ENCODE measurements at places on chromosomes 2 and 18. TPM values are rescaled to one million over a fixed set of nuclear protein-coding genes. Genes with fewer than 3 reads are reported as not detected.

DNA sequence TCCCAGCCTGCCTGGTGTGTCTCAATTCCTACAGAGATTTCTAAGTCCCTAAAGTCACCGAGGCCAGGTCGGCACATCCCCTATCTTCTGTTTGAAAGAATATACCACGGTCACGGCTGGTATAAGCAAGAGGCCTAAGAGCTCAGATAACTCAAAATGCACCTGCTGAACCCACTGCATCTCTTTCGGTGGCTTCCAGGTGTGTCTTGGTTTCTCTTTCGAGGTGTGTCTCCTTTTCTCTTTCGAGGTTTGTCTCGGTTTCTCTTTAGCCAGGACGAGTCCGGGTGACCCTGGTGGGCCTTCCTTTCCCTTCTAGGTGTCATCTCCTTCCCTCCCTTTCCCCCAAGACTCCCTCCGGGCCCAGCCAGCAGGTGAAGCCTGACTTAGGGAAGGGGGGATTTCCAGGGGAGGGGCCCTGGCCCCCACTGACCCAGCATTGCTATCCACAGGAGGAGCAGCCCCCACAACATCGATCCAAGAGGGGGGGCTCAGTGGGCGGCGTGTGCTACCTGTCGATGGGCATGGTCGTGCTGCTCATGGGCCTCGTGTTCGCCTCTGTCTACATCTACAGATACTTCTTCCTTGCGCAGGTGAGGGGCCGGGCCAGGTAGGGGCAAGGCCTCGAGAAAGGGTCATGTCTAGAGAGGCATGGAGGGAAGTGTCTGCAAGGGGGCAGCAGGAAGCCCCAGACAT is 8.4 kb downstream of the ITM2C start:
- DNase-seq = no peak
- H3K4me3 ChIP-seq = no peak overlapping the region
- no peak overlapping the region for H3K27ac ChIP-seq
- H3K4me1 ChIP-seq = no peaks in the 10 kb centered on the region
- H3K36me3 ChIP-seq = no peaks in the 10 kb centered on the region

DNA sequence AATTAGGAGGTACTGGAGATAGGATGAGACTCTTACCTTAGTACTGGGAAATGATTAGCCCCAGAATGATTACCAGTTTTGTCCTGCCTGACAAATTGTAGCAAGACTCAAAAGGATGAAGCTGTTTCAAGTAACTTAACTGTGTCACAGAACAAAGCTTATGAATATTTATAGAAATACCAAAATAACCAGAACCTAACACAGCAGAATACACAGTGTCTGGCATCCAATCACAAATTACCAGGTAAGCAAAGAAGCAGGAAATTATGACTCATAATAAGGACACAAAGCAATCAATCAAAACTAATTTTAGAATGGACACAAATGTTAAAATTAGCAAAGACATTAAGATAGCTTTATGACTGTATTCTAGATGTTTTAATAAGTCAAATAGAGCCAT is 91.9 kb downstream of the CTNNA2 start:
- no peak for DNase-seq
- no peak overlapping the region for H3K4me3 ChIP-seq
- no peak overlapping the region for H3K27ac ChIP-seq
- H3K36me3 ChIP-seq = no peaks in the 10 kb centered on the region
- no peaks in the 10 kb centered on the region for H3K27me3 ChIP-seq
- H3K4me1 ChIP-seq = no peaks in the 10 kb centered on the region

The RNF152 gene
- polyA plus RNA-seq = 0.05 TPM

DNA sequence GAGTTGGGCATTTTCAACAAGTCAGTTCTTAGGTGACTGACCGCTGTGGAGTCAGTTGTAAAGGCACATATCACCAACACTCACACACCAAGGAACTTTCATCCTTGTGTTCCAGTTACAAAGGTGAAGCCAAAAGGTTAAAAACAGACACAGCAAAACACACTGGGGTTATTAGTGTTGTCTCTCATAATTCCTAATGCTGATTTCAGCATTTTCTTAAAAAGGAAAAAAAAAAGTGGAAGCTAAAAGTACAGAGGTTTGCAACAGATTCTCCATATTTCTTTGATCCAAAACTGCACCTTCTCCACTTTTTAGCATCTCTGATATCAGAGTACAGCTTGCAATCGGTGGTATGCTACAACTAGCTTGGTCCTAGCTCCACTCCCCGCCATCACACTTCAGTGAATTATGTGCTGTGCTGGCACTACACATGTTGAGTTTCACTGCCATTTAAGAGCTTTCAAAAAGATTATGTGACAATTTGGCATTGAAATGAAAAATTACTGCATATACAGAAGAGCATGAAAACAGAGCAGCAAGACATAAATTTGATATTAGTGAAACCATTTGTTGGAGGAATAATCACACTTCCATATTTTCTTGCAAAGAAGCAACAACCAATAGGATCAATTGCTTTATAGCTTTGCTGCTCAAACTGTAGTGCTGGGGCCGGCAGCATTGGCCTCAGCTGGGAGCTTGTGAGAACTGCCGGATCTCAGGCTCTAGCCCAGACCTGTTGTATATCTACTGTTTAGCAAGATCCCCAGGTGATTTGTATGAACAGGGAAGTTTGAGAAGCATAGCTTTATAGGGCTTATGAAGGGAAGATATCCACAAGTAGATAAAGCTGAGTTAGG is 62.3 kb upstream of the DAPL1 start:
- peaks cover 71% of the 10 kb centered on the region for H3K27me3 ChIP-seq
- H3K4me1 ChIP-seq = no peaks in the 10 kb centered on the region
- no peak for DNase-seq
- no peaks in the 10 kb centered on the region for H3K36me3 ChIP-seq
- H3K27ac ChIP-seq = no peak overlapping the region

- no peak overlapping the region for H3K4me3 ChIP-seq
- H3K27ac ChIP-seq = no peak overlapping the region
- no peaks in the 10 kb centered on the region for H3K4me1 ChIP-seq
- H3K27me3 ChIP-seq = no peaks in the 10 kb centered on the region
Observed at GRCh38 chr2:206125901-206126300, 33.3 kb downstream of the NDUFS1 start.

- H3K27me3 ChIP-seq = peaks cover 14% of the 10 kb centered on the region
- peaks cover 5% of the 10 kb centered on the region for H3K4me1 ChIP-seq
- DNase-seq = no peak
- no peak overlapping the region for H3K4me3 ChIP-seq
Observed at GRCh38 chr2:98308532-98308931, 37.7 kb upstream of the CNGA3 start.

DNA sequence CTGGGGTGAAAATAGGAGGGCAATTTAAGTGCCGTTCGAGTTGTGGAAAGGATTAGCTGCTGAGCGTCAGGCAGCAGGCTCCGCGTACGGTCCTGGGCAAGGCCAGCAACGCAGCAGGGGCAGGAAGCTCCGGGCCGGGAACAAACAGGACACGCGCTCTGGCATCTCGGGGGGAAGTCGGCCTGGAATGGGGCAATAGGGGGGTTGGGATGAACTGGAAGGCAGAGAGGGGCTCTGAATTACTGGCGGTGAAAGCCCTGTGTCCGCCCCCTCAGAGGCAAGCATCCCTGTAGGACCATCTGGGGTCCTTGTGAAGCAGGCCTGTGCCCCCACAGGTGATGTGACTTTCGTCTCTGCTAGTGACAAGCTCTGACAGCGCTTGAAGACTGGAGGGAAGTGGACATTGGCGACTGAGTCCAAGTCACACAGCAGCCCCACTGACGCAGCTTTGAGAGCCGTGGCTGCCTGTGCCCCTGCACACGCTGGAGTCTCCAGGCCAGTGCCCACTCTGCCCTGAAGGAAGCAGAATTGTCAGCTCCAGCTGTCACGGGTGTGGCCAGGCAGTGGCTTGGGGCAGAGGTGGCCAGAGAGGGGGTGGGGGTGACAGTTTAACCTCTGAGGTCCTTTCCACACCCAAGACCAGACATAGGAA is 22.3 kb downstream of the GPR35 start:
- no peak overlapping the region for H3K27ac ChIP-seq
- no peaks in the 10 kb centered on the region for H3K36me3 ChIP-seq
- H3K4me1 ChIP-seq = no peaks in the 10 kb centered on the region

DNA sequence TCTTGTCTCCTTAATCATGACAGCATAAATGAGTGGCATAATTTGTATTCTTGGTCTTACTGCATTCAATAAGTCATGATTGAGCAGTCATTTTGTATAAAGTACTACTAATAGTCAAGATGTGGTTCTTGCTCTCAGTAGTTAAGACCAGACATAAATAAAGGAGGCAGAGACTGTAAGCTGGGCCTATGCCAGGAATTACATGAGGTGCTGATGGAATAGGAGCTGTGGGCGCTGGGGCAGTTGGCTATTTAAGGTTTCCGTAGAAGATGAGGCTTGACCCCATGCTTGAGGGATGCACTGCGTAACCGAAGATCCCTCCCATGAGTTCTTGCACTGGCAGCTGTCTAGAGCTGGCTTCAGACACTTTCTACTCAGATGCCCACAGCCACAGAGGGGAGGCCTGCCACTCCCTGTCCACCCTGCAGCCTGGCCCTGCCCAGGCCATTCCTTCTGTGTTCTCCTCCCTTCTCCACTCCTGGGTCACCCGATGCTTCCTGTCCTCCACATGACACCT is 150.9 kb upstream of the REV1 start:
- DNase-seq = no peak
- peaks cover 7% of the 10 kb centered on the region for H3K4me1 ChIP-seq
- no peaks in the 10 kb centered on the region for H3K36me3 ChIP-seq
- H3K4me3 ChIP-seq = no peak overlapping the region

The TTC27 gene
- polyA plus RNA-seq = 43.5 TPM

- peaks cover 32% of the 10 kb centered on the region for H3K36me3 ChIP-seq
- H3K27me3 ChIP-seq = no peaks in the 10 kb centered on the region
- no peak overlapping the region for H3K27ac ChIP-seq
- H3K4me1 ChIP-seq = no peaks in the 10 kb centered on the region
- H3K4me3 ChIP-seq = no peak overlapping the region
Observed at GRCh38 chr2:64586883-64587481, 62.9 kb downstream of the AFTPH start.

DNA sequence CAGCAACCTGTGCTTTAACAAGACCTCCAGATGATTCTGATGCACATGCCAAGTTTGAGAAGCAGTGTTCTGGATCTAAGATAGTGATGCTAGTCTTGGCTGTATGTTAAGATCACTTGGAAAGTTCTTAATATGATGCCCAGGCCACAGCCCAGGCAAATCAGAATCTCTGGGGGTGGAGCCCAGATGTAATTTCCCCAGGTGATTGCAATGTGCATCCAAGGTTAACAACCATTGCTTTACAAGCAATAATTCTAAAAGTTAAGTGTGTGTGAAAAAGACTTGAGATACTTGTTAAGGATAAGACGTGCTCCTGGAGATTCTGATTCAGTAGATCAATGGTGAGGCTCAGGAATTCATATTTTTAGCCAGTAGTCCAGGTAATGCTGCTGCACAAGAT is 44.3 kb upstream of the MYO1B start:
- no peaks in the 10 kb centered on the region for H3K4me1 ChIP-seq
- no peak overlapping the region for H3K4me3 ChIP-seq
- no peaks in the 10 kb centered on the region for H3K27me3 ChIP-seq
- H3K36me3 ChIP-seq = no peaks in the 10 kb centered on the region

The GCG gene
- not detected for polyA plus RNA-seq

DNA sequence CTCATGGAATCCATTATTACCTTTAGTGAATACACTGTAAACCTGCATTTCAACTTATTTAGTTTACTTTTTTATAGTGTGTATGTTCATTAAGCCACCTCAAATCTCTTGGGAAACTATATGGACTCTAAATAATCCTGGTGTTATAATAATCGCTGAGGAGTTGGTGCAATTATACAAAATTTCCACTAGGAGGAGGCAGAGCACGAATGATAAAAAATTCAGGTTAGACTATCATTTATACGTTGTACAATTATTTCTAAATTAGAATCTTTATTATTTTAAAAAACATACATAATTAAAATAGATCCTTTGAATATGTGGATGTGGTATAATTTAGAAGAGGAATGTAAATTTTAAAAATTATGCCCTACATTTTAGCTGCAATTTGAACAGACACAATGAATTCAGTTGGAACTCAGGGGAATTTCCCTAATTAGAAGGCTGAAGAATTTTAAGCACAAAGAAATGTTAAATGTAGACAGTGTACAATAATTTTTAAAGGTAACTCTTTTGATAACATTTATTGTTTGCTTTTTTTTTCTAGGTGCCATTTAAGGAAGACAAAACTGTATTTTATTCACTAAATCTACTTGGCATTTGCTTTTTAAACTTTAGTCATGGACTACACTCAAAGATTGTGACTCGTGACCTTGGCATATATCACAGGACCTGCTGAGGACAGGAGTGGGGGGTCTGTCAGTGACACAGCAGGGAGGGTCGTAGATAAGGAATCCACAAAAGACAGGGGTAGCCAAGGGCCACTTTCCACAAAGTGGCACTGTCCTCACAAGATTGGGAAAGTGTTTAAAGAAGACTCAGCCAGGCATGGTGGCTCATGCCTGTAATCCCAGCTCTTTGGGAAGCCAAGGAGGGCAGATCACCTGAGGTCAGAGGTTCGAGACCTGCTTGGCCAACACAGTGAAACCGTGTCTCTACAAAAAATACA is 45.5 kb downstream of the RAB12 start:
- no peak overlapping the region for H3K27ac ChIP-seq
- H3K27me3 ChIP-seq = no peaks in the 10 kb centered on the region
- peak; percentile 50 for DNase-seq
- peaks cover 10% of the 10 kb centered on the region for H3K4me1 ChIP-seq

The IKZF2 gene
- 0.04 TPM for polyA plus RNA-seq

The NTSR2 gene
- polyA plus RNA-seq = not detected

- H3K27ac ChIP-seq = no peak overlapping the region
- H3K27me3 ChIP-seq = no peaks in the 10 kb centered on the region
- H3K4me3 ChIP-seq = no peak overlapping the region
- DNase-seq = no peak
Observed at GRCh38 chr2:11962707-11963328, 216.4 kb downstream of the LPIN1 start.

The COLEC12 gene
- not detected for polyA plus RNA-seq

The SPC25 gene
- polyA plus RNA-seq = 60.9 TPM

The ARHGAP15 gene
- polyA plus RNA-seq = 7.9 TPM

- DNase-seq = no peak
- H3K36me3 ChIP-seq = no peaks in the 10 kb centered on the region
- H3K4me3 ChIP-seq = no peak overlapping the region
Observed at GRCh38 chr18:27017901-27018500, 152.5 kb upstream of the AQP4 start.

The DRC1 gene
- polyA plus RNA-seq = not detected

- H3K27ac ChIP-seq = no peak overlapping the region
- no peaks in the 10 kb centered on the region for H3K36me3 ChIP-seq
- no peak overlapping the region for H3K4me3 ChIP-seq
Observed at GRCh38 chr18:11147371-11147951, 1.9 kb downstream of the PIEZO2 start.

GRCh38 chr2:180040146-180040925 is 33.2 kb upstream of the CWC22 start:
- no peak overlapping the region for H3K4me3 ChIP-seq
- no peak for DNase-seq
- H3K36me3 ChIP-seq = no peaks in the 10 kb centered on the region

The ZNF892 gene
- 0.09 TPM for polyA plus RNA-seq

GRCh38 chr18:3594760-3595368 is 144.9 kb downstream of the TGIF1 start:
- H3K27me3 ChIP-seq = no peaks in the 10 kb centered on the region
- DNase-seq = peak; percentile 28
- peak overlapping the region; percentile 94 for H3K27ac ChIP-seq
- H3K4me3 ChIP-seq = peak overlapping the region; percentile 42
- H3K4me1 ChIP-seq = peaks cover 50% of the 10 kb centered on the region

The TSN gene
- polyA plus RNA-seq = 75.3 TPM
